ENCODE measurements at places on chromosomes 12 and 14.

DNA sequence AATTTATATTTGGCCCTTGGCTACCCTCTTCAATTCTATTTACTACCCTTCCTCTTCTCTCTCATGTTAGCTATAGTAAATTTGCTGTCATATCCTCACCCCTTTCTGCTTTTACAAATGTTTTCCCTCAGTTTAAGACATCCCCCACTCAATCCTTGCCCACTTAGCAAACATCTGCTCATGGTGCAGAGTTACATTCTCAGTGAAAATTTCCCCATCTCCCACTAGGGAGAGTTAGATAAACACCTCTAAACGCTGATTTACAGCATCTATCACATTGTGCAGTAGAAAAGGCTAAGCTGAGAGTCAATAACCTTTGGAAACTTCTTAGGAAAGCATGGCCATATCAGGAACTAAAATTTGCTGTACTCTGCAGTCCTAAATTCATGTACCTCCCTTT is 69.0 kb downstream of the DENND5B start:
- DNase-seq: no peak

DNA sequence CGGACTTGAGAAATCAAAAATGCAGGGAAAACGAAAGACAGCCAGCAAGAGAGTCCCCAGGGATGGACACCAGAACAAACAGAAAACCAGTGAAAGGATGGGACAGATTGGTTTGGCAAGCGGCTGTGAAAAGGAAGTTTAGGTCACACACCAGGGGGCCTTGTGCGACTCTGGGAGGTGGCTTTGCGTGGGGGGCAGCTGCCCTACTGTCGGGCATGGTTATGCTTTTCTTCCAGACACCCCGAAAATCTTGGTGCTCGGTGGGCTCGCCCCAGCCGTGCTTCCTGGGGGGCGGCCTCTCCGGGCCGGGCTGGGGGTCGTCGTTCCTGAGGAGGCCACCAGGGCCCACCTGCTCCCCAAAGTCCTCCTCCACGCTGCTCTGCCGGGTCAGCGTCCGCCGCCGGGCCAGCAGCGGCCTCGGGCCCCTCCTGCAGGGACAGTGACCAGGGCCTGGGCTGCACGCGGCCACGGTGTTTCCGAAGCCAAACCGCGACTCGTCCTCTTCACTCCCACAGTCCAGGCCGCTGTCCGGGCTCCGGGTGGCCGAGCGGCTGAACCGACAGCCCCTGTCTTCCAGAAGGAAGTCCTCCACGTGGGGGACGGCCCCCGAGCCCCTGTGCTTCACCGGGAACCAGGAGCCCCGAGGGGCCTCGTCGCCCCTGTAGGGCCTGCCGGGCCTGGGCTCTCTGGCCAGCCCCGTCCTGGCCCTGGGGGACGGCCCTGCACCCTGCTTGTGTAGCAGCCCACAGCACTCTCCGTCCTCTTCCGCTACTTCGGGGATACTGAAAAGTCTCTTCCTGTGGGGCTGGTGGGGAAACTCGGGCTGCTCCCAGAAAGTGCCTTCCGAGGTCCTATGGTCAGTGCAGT is 86.5 kb downstream of the PIWIL1 start:
- DNase-seq: no peak

GRCh38 chr12:112868459-112869041 is 38.2 kb upstream of the OAS1 start:
- DNase-seq: no peak

DNA sequence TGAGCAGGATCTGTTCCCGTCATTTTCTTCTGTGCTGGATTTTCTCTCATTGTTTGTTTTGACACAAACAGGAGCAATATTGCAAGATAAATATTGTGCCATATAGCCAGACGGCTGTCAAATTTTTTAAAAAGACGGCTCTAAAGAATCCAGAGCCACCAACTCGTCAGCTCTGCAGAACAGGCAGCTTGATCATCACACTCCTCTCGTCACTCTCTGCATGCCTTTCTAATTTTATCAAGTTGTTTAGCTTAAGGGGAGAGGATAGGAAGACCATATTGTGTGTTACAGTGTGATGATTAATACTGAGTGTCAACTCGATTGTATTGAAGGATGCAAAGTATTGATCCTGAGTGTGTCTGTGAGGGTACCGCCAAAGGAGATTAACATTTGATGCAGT is 562.8 kb downstream of the GALC start:
- no peak for DNase-seq

- DNase-seq: no peak
Observed at GRCh38 chr12:128339631-128340030, 72.7 kb downstream of the TMEM132C start.
